H1 (cell line): ENCODE measurements at places on chromosomes 2 and 18. TPM values are rescaled to one million over a fixed set of nuclear protein-coding genes. Genes with fewer than 3 reads are reported as not detected.
A peak's percentile ranks its signal among the peaks of the same experiment; 100 is the strongest.

- H3K4me1 ChIP-seq: peaks cover 12% of the 10 kb centered on the region
- H3K27me3 ChIP-seq: no peaks in the 10 kb centered on the region
- H3K27ac ChIP-seq: no peak overlapping the region
- H3K36me3 ChIP-seq: no peaks in the 10 kb centered on the region
Measured at GRCh38 chr2:232276733-232277313, 101.7 kb upstream of the ALPP start.

- no peaks in the 10 kb centered on the region for H3K27me3 ChIP-seq
- H3K36me3 ChIP-seq: peaks cover 20% of the 10 kb centered on the region
- no peak overlapping the region for H3K4me3 ChIP-seq
- no peaks in the 10 kb centered on the region for H3K4me1 ChIP-seq
- no peak for DNase-seq
- H3K27ac ChIP-seq: no peak overlapping the region
Measured at GRCh38 chr2:218471982-218472381, 53.1 kb downstream of the VIL1 start.

DNA sequence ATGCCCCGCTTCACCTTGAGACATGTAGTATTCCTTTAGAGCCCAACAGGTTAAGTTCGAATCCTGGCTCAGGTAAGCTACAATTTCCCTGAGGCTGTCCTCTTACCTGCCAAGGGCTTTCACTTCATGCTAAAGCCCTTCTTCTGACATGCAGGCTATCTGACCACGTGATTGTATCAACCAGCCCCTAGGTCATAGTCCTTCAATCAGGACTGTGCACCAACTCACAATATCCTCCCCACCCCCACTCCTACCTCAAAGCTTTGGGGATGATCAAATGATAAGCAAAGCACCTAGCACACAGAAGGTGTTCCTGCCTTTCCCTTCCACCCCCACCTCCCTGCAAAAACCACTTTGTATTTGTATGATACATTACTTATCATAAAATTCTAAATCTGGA is 78.9 kb downstream of the AAK1 start:
- H3K36me3 ChIP-seq: no peaks in the 10 kb centered on the region
- DNase-seq: no peak
- H3K4me1 ChIP-seq: peaks cover 5% of the 10 kb centered on the region; the same call in 1 of the 2 replicates
- no peaks in the 10 kb centered on the region for H3K27me3 ChIP-seq

- H3K27me3 ChIP-seq: no peaks in the 10 kb centered on the region
- DNase-seq: no peak
- H3K27ac ChIP-seq: no peak overlapping the region
- H3K4me3 ChIP-seq: no peak overlapping the region
- no peaks in the 10 kb centered on the region for H3K4me1 ChIP-seq
- H3K36me3 ChIP-seq: peaks cover 18% of the 10 kb centered on the region
Measured at GRCh38 chr2:37149626-37150322, 7.0 kb downstream of the EIF2AK2 start.

- no peak overlapping the region for H3K4me3 ChIP-seq
- no peaks in the 10 kb centered on the region for H3K27me3 ChIP-seq
- no peaks in the 10 kb centered on the region for H3K4me1 ChIP-seq
- H3K36me3 ChIP-seq: no peaks in the 10 kb centered on the region
- no peak for DNase-seq
Measured at GRCh38 chr2:69201259-69201658, 185.8 kb downstream of the GFPT1 start.

GRCh38 chr2:118089139-118089800 is 999 bp downstream of the INSIG2 start:
- no peak for DNase-seq
- H3K27me3 ChIP-seq: no peaks in the 10 kb centered on the region
- peak overlapping the region; percentile 91 for H3K4me3 ChIP-seq
- H3K4me1 ChIP-seq: peaks cover 3% of the 10 kb centered on the region; the same call in 1 of the 2 replicates
- H3K36me3 ChIP-seq: no peaks in the 10 kb centered on the region
- H3K27ac ChIP-seq: peak overlapping the region; percentile 36; the same call in 1 of the 2 replicates

DNA sequence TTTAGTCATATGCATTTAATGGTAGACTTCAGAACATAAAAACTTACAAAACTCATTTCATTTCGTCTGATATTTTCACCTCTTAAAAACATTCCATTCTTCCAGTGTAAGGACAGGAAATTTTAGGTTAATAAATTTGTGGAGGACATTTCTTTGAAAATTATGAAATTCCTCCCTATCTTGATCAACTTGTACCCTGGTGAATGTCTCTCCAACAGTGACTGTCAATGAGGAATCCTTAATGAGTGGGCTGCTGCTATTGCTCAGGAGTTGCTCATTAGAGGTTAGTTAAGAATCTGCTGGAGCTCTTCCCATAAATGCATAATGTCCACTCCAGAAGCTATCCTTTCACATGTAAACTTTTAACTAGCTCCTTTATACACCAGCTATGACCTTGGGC is 69.1 kb downstream of the LRP1B start:
- no peak overlapping the region for H3K4me3 ChIP-seq
- no peaks in the 10 kb centered on the region for H3K27me3 ChIP-seq
- no peak overlapping the region for H3K27ac ChIP-seq
- H3K36me3 ChIP-seq: no peaks in the 10 kb centered on the region
- DNase-seq: no peak

The TMEM237 gene
- 14.1 and 26.1 TPM in 2 replicates for polyA plus RNA-seq

The TUBA4A gene
- polyA plus RNA-seq: 172 and 174 TPM in 2 replicates

The CCDC150 gene
- polyA plus RNA-seq: 6.1 and 8.3 TPM in 2 replicates

The PPM1G gene
- polyA plus RNA-seq: 73.3 and 85.5 TPM in 2 replicates
